Activated T-cell treated with anti-CD3 and anti-CD28 coated beads for 24 hours (primary cell): ENCODE measurements at places on chromosomes 16 and 17.

GRCh38 chr17:14334919-14335318, 34.0 kb downstream of the HS3ST3B1 start:
- DNase-seq, result no peak

DNA sequence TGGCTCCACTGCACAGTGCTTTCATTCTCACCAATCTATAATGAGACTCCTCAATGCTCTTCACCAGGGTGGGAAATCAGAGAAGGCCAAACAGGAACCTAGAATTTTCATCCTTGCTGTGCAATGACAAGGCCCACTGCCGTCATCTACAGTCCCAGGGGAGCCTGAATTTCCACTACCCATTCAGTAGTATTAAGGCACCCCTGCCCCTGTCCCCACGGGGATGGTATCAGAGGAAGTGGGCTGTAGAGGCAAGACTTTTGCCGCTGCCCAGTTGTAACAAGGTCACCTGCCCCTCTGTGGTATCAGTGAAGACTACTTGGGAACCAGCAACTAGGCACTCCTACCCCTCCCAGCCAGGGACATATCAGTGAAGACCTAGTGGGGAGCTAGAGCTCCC, 104.5 kb downstream of the C16orf78 start:
- no peak for DNase-seq

DNA sequence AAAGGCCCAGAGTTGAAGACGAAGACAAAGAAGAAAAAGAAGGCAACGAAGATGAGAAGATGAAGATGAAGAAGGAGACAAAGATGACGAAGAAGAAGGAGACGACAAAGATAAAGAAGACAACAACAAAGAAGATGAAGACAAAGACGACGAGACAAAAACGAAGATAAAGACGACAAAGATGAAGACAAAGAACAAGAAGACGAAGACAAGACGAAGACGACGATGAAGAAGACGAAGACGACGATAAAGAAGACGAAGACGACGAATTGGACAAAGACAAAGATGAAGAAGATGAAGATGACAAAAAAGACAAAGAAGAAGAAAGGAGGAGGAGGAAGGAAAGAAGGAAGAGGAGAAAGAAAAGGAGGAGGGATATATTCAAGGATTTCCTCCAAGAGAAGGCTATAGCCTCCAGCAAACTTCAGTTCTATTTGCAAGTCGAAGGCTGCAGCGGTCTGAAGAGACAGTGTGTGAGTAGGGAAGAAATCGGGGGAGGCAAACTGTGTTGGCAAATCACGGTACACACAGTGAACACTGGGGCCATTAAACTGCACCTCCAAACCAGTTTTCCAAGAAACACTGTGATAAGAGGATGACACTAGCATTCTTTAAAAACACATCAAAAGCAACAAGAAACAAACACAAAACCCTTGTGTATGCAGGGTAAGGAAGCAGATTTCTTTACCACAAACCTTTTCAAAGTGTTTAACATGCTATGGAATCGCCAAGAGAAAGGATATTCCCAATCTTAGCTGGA, 40.5 kb downstream of the MARF1 start:
- DNase-seq, result no peak

DNA sequence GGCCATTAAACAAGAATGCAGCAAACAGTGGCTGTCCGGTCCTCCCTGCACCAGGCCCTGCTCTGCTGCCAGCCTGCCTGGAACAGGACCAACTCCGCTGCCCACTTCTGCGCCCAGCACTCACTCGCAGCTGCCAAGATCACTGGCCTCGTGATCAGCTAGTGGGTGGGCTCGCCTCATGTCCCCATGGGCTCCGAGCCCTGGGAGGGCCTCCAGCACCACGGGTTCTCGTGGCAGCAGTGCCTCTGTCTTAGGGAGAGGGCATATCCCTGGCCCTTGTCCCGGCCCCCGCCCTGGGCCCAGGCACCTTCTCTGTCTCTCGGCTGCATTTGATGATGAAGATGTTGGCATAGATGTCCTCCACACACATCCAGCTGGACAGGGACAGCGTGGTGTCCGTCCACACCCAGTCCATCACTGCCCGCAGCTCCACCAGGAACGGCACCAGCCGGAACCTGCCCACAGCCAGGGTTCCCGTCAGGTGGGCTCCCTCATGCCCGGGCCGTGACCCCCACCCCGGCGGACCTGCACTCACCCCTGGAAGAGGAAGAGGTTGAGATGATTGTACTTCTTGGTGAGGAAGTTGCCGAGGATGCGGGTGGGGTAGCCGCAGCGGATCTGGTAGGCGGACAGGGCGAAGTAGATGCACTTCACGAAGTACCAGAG, 13.1 kb downstream of the CTU2 start:
- DNase-seq, result no peak

DNA sequence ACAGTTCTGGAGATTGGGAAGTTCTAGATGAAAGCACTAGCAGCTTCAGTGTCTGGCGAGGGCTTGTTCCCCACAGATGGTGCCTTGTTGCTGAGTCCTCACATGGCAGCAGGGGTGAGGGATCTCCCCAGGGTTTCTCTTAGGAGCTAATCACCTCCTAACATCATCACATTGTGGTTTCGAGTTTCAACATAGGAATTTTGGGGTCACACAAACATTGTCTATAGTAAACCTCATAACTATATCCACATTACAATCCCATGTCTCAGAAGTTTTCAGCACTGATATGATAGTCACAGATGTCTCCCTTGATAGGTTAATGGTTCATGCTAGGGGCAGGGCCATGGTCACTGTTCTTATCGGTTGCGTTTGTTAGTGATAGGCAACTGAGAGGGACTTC, 13.8 kb downstream of the CLUAP1 start:
- DNase-seq, result no peak

- no peak for DNase-seq
Observed at GRCh38 chr16:65621640-65622039, 499.8 kb upstream of the CDH11 start.

DNA sequence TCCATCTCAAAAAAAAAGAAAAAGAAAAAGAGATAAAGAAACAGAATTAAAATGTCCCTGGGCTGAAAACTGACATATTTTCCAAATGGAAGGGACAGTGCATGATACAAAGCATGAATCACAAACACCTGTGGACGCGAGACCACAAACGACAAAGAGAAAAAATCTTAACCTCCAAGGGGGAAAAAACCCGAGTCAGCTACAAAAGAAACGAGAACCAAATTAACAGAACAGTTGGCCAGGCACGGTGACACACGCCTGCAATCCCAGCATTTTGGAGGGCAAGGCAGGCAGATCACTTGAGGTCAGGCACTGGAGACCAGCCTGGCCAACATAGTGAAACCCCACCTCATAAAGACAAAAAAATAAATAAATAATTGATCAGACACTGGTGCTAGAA, 1.9 kb downstream of the TRAP1 start:
- DNase-seq, result no peak

- no peak for DNase-seq
Observed at GRCh38 chr16:70793851-70794502, 7.0 kb downstream of the VAC14 start.

DNA sequence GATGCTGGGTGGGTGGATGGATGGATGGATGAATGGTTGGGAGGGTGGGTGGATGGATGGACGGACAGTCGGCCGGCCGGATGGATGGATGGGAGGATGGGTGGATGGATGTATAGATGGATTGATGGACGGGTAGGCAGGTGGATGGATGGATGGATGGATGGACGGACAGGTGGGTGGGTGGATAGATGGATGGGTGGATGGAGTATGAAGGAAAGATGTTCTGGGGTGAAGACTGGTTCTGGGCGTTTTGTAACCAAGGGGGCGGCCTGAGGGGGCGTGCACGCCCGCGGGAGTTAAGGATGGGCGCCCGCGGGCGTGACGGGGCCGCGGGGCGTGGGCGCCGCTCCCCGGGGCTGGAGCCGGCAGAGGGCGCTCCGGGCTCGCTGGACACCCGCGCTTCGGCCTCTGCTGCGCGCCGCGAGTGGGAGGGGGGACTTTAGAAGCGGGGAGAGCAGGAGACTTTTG, at the start of gene NECAB2:
NECAB2 (plus strand) TSS at position 407 of the 468 bp plus-strand sequence. CDS start 405 bp downstream, outside the sequence.
- no peak for DNase-seq

- no peak for DNase-seq
Observed at GRCh38 chr16:86772671-86773353, 194.5 kb downstream of the FOXL1 start.

DNA sequence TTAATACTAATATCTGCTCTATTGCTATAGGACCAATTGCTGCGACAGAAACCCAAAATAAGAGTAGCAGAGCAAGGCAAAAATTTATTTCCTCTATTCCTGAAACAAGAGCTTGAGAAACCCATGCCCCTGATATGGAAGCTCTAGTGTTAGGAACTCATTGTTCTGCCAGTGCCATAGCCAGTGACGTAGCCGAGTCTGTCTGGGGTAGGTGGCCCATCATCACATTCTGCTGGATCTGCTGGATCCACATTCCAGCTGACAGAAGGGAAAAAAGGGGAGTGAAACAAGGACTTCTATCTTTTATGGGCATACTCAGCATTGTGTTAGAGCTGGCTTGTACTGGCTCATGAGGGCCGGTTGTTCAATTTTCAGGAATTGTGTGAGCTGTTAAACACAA, 248.9 kb upstream of the MON1B start:
- DNase-seq, result no peak

- no peak for DNase-seq
Observed at GRCh38 chr17:29158096-29158487, 22.1 kb downstream of the MYO18A start.

GRCh38 chr16:70738083-70738977, 52.5 kb upstream of the MTSS2 start:
- no peak for DNase-seq

- DNase-seq, result no peak
Observed at GRCh38 chr17:50375858-50376538, 3.0 kb downstream of the EME1 start.

DNA sequence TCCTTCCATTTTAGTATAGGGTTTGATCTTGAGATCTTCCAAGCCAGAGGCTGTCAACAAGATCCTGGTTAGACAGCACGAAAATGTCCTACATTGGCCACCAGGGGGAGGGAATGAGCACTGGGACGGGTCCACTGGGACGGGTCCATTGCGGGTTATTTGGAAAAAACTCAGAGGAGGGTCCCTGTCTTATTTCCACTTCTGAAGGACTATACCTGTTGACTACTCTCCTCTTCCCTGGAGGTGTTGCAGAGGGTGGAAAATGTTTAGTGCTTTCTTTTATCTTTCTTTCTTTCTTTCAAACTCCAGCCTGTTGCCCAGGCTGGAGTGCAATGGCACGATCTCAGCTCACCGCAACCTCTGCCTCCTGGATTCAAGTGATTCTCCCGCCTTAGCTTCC, 2.5 kb downstream of the TTLL6 start:
- DNase-seq, result peak; percentile 33

GRCh38 chr17:29451121-29451742, 61.1 kb downstream of the TAOK1 start:
- no peak for DNase-seq

DNA sequence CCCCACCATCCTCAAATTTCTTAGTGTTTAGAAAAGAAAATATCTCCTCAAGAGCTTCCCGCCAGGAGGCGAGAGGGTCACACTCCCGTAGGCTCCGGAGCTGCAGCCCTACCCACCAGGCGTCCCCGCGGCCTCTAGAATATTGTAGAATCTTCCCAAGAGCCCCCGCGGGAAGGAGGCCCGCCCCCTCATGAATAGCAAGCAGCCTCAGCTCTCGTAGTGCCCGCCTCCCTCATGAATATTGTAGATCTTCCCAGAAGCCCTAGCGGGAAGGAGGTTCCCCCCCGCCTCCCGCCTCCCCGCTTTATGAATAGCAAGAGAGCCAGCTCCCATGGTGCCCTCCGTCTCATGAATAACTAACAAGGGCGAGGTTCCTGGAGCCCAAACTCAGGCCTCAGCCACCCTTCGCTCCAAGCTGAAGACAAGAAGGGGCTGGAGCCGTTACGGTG, at the start of gene FBXO47:
FBXO47 (minus strand) TSS at position 114 of the 449 bp plus-strand sequence. CDS start 4,378 bp downstream, outside the sequence.
- peak; percentile 77 for DNase-seq

- no peak for DNase-seq
Observed at GRCh38 chr16:10040136-10041080, 141.8 kb downstream of the GRIN2A start.

DNA sequence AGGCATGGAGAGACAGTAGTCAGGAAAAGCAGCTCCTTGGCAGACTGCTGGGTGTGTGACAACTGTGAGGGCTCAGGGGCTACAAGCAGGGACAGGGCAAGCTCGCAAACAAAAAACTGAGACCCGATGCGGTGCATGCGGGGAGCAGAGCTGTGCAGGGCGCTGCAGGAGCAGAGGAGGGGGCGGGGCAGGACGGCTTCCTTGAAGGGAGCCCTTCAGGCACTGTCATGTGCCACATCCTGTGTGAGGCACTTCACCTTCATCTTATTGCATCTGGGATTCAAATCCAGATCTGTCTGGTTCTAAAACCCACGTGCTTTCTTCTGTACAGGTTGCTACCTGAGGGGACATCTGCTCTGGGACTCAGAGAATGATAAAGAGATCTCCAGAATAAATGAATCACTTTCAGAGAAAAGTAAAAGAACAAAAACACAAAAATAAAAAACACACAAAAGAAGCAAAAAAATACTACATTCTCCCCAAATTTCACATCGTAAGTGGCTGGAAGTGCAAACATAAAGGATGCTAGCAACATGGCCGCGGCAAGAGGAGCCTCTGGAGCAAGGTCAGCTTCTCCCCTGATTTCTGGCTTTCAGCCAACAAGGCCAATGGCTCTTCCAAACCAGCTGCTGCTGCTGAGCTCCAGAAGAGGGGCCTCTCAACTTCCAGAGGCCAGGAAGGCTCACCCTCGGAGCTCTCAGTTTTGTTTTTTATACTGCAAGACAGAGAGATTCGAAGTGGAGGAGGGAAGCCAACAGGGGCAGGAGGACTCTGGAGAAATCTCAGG, 14.2 kb downstream of the LYRM9 start:
- DNase-seq, result peak; percentile 16

DNA sequence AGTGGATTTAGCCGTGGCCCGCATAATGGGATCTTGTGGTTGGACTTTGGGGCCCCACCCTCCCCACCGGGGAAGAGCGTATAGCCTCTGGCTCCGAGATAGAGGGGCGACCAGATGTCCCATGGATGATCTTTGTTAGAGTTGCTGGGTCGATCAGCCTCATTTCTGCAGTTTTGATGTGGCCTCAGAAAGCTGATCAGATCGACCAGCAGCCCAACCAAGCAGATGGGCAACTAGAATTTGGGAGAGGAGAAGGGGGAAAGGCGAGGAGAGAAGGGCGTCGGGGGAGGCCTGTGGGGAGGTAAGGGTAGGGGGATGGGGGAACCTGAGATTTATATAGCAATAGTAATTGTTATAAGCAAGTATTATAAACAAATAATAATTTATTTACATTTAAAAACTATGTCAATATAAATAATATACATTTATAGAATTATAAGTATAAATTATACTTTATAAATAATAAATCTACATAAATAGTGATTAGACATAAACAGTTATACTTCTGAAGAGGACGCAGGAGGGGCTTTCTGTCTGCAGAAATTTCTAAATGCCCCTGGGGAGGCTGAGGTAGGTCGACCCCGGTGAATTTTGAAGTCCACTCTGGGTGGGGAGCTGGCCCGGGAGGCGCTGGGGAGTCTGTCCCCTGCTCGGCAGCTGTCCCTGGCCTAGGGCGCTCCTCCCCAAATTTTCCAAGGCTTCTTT, 136.3 kb downstream of the KCNJ12 start:
- no peak for DNase-seq

DNA sequence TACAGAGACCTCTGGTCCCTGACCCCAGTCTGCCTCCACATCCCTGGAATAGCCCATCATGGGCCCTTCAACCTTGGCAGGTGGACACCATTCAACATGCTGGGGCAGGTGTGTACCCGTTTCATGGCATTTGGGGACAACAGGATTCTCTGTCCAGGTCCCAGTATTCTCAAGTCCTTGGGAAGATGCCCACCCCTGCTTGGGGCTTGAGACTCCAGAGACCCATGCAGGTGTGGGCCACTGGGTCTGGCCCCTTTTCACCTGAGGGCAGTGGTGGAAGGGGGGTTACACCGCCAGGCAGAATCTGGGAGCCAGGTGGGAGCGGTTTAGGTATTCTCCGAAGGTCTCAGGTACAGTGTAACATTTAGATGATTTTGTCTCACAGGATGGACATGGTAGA, 37.1 kb upstream of the KSR1 start:
- DNase-seq, result no peak
